Naive thymus-derived CD4-positive, alpha-beta T cell (primary cell): ENCODE measurements at places on chromosomes 5 and 9. TPM values are rescaled to one million over a fixed set of nuclear protein-coding genes. Genes with fewer than 3 reads are reported as not detected.

MEGF10 gene
- polyA plus RNA-seq, result not detected

IL5 gene
- polyA plus RNA-seq, result not detected

SOWAHA gene
- not detected for polyA plus RNA-seq

GRCh38 chr5:39190311-39191102, 28.9 kb downstream of the FYB1 start:
- no peaks in the 10 kb centered on the region for H3K27me3 ChIP-seq
- peak overlapping the region; percentile 32 for H3K4me3 ChIP-seq
- no peak for DNase-seq
- peaks cover 7% of the 10 kb centered on the region for H3K36me3 ChIP-seq
- peaks cover 80% of the 10 kb centered on the region for H3K4me1 ChIP-seq
- H3K27ac ChIP-seq, result peak overlapping the region; percentile 73
